ENCODE measurements at places on chromosomes 12 and 14.
A peak's percentile ranks its signal among the peaks of the same experiment; 100 is the strongest.

DNA sequence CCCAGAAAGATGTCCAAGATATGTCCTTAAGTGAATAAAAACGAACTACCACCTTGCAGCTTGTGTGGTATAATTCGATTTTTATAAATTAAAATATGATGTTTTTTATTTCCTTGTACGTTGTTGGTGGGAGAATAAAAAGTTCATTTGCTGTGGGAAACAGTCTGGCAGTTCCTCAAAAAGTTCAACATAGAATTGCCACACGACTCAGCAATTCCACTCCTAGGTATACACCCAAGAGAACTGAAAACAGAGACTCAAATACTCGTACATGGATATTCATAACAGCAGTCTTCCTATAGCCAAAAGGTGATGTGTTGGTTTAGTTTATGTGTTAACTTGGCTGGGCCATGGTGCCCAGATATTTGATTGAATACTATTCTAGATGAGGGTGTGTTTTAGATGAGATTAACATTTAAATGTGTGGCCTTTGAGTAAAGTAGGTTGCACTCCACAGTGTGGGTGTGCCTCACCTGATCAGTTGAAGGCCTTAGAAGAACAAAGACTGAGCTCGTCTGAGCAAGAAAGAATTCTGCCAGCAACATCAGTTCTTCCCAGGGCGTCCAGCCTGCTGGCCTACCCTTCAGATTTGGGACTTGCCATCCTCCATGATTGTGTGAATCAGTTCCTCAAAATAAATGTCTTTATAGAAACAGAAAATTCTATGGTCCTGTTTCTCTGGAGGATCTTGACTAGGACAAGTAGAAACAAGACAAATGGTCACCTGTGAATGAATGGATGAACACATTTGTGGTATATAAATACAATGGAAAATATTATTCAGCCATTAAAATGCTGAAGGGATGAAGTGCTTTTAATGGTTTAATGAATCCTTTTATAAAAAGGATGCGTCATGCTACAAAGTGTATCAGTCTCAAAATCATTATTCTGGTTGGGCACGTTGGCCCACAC is 5.1 kb upstream of the DENR start:
- DNase-seq: no peak

DNA sequence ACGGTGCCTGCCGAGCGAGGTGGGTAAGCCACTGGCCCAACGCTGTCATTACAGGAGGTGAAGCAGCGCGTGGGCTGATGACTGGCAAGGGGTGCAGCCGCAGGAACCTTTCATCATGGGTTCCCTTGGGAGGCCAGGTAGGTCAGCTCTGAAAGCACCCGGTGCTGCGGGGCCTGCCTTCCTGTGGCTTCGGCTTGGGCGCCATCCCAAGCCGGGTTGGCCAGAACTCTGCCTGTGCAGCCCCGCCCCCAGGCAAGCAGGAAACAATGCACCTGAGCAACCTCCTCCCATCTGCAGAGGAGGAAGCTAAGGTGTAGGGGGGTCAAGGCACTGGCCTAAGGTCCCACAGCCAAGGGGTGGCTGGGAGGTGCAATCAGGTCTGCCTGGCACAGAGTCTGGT is 20.0 kb upstream of the HHIPL1 start:
- no peak for DNase-seq

DNA sequence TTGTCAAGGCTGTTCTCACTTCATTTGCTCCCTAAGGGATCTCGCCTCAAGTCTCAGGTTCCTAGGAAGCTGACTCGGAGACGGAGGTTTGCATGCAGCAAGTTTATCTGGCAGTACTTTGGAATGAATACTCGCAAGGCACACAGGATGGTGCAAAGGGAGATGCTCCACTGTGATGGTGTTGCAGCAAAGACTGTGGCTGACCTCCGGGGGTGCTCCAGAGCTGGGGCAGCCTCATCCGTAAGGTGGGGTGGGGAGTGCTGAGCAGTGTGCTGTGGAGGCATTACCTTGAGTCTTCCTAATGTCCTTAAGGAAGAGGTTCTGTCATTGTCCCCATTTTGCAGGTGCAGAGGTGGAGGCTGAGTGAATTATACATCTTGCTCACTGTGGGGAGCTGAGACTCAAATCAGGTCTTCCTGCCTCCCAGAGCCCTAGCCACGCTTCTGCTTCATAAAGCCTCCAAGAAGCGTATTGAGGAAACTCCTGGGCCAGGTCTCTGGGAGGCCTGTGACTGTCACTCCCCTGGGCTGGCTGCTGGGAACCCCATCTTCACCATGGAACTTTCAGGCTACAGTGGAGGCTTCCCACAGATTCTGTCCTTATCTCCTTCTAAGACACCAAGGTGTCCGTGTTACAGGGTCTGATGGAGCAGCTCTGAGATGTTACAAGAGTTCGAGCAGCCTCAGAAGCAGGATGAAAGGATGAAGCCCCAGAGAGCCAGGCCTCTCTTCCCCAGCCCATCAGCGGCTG is 39.5 kb downstream of the GALNT16 start:
- DNase-seq: no peak

GRCh38 chr14:53295985-53296582 is 143.0 kb upstream of the DDHD1 start:
- no peak for DNase-seq

- DNase-seq: no peak
Observed at GRCh38 chr12:121232977-121233627, 23.2 kb downstream of the P2RX4 start.

GRCh38 chr12:26843311-26843710 is 10.3 kb upstream of the ITPR2 start:
- DNase-seq: no peak

DNA sequence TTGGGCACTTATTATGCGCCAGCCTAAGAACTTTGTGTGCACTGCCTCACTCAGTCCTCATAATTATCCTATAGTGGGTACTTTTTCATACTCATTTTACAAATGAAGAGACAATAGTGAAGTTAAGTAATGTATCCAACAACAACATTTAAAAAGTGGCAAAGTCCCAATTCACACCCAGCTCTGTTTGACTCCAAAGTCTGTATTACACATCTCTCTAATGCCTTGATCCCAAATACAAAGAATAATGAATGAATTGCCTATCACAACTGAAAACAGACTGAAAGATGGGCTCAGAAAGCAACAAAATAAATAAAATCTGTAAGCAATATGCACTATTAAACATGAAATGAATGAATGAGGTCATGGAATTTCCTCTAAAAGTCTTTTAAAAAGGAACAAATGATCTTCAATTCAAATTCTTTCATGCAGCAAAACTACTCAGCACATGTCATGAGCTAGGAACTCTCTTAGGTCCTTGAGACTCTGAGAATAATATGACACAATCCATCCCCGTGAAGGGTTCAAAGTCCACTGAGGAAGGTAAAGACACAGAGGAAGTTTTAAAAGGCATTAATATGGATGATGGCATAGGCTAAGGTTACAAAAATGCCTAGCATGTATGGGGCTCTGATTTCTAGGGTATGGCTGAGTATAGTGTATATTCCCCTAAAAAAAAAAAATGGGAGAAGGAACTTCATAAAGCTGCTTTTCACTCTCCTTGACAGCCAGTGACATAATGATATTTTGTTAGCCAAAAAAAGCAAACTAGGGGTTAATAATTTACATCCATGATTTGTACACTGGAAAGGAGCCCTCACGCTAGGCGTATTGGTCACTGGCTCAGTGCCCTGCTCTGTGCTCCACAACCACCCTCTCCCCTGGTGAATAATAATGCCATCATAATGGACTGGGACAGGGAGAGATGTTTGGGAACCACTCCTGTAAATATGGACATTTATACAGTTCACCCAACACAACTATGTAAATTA is 103.4 kb downstream of the SLC2A13 start:
- DNase-seq: no peak

DNA sequence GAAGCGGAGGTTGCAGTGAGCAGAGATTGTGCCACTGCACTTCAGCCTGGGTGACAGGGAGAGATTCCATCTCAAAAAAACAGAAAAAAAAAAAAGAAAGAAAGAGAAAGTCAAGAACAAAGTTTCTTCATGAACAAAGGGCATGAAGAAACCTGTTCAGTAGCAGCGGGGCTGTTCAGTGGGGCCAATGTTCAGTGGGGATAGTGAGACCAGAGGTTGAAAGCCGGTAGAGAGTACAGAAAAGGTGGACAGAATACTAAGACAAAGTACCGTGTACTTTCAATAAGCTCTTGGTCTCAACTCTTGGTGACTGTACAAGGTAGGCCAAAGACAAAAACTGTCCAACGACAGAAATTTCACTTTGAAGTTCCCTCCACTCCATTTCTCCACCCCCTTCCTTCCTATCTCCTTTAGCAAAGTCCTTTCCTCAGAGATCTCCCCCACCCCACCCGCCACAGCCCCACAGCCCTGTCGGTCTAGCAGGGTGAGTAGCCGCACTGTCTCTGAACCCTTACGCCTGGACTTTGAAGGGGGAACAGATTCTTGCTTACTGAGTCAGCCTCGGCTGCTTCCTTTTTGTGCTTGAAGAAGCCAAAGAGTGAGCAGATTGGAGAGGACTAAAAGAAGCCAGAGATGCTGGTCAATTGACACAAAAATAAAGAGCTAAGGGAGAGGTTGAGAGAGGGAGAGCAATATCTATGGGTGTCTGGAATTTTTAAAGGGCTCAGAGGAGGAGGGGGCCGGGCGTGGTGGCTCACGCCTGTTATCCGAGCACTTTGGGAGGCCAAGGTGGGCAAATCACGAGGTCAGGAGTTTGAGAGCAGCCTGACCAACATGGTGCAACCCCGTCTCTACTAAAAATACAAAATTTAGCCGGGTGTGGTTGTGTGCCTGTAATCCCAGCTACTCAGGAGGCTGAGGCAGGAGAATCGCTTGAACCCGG is 44.2 kb upstream of the FOS start:
- DNase-seq: no peak

DNA sequence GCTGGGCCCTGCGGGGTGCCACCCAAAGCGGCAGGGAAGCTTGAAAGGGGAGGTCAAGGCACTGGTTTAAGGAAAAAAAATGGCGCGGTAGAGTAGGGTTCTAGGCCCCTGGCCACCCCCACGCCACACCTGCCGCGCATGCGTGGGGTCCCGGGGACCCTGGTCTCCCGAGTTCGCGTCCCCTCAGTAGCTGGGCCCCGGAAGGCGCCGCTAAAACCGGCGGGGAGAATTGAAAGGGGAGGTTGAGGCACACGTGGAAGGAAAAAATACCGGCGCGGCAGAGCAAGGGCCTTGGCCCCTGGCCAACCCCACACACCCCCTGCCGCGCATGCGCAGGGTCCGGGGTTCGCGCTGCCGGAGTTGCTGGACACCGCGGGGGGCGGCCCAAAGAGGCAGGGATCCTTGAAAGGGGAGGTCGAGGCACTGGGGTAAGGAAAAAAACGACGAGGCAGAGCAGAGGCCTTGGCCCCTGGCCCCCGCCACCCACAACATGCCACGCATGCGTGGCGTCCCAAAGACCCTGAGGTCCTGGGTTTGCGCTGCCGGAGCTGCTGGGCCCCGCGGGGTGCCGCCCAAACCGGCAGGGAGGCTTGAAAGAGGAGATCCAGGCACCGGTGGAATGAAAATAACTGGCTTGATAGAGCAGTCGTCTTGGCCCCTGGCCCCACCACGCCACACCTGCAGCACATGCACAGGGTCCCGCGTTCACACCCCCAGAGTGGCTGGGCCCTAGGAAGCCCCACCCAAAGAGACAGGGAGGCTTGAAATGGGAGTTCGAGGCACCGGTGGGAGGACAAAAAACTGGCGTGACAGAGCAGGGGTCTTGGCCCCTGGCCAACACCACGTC is 314.5 kb downstream of the ALG10 start:
- no peak for DNase-seq

GRCh38 chr14:75518625-75519024 is 3.6 kb upstream of the BATF start:
- DNase-seq: peak; percentile 52

DNA sequence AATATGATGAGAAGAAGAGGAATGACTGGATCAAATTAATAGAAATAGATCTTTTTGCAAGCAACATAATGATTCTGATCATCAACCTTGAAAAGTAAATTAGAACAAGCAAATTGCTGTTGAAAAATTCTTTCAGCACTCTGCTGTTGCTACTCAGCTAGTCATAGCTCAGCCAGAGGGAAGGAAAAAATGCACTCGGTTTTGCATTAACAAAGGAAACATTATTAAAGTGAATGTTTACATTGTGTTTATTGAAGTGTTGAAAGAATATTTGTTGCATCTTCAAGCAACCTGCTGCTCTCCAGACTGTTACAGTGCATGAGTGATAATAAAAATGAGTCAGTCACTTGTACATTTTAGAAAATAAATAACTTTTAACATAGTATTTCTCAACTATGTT is 26.5 kb downstream of the AP5M1 start:
- no peak for DNase-seq

GRCh38 chr12:43378448-43378847 is 173.6 kb downstream of the ADAMTS20 start:
- no peak for DNase-seq

DNA sequence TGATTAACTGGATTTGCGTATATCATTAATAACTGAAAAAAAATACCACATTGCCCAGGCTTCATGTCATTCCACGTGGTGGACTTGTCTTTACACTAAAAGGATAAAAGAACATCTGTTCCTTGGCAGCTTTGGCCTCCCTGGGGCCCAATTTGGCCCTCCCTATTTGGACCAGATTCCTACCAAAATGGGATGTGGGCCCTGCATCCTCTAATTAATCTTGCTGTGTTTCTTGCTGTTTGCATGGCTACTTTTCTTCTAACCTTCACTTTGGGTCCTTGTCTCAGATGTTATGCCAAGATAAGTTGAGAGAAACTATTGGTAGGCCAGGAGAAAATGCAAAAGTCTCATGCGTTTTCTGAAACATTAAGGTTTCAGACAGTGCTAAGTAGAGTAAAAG is 57.5 kb downstream of the PTHLH start:
- DNase-seq: no peak

DNA sequence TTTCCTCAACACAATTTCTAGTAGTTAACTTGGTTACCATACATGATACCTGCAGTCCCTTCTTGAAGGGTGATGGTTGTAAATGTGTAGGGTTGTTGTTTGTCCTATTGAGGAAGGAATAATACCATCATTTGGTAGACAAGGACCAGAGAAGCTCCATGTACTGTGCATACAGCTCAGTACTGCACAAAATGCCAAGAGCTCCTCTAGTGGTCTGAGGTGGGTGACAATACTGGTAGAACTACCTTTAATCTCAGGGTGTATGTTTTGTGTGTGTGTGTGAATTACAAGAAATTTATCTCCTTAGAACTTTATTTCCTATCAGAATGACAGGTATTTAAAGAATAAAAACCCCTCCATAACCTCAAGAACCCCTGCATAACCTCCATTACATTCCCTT is 575.3 kb downstream of the TMTC2 start:
- no peak for DNase-seq

DNA sequence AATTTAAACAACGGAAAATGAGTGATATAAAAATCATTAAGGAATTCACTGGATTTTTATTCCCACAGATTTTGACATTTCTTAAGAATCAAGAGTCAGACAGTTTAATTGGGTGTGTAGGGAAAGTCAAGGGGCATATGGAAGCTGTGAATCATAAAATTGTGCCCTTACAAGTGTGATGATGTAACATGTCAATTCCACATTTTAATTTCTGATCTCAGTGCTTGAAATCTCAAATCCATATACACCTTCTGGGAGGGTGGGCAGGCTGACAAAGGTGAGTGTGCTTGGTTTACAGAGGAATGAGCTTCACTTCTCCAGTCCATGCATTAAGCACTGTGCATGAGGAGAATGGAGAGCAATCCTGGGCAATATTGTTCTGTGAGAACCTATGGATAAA is 1.0 kb upstream of the KRT6A start:
- no peak for DNase-seq
